Effector CD4-positive, alpha-beta T cell (primary cell): ENCODE measurements at places on chromosomes 7 and 10.

- DNase-seq: no peak
Observed at GRCh38 chr10:102452672-102453340, 1.5 kb upstream of the C10orf95 start.

- DNase-seq: no peak
Observed at GRCh38 chr7:129127154-129127553, 17.4 kb upstream of the TSPAN33 start.

- no peak for DNase-seq
Observed at GRCh38 chr7:30133736-30134610, 813 bp upstream of the MTURN start.

DNA sequence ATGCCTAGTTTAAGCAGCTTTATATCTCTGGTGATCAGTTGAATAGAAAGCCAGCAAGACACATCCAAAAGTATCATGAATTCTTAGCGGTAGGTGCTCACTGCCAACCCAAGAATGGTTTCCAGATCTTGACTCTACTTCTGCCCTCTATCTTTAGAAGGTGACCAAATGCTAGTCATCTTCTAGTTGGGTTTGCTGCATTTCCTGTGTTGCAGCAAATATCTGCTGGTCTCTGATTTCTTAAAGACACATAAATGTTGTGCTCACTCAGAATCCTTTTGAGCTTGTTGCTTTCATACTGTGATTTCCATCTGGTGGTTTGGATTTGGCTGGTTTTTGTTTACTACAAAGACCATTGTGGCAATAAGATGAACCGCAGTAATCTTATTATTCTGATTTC lies 2.2 kb downstream of the CDC123 start:
- no peak for DNase-seq
